NCI-H524 (cell line): ENCODE measurements at places on chromosomes 2 and 18.

DNA sequence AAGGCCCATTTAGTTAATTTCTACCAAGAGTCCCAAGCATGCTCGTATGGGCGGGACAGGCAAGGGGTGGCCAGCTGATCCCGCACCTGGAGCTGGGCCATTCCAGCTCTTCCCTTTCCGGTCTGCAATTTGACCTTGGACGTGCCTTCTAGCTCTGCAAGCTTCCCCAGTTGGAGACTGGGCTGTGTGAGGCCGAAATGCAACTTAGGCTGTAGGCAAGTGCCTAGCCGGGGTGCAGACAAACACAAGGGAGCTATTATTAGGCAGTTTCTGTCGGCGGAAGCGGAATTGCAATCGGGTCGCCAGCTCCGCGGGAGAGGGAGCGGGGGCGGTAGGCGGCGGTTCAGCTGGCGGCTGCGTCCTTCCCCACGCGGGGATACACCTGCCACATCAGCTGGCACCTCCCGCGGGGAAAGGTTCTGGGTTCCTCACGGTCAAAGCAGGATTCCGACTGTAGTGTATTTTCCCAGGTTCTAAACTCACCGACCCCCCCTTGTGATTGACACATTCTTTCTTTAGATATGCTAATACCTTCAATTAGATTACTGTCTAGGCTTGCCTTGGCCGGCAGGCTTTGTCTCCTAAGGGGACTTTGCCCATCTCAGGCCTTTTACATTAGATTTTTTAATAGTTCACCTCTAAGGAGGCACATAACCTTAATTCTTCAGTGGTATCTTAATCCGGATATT is 17.1 kb upstream of the ZNF532 start:
- no peak for DNase-seq

DNA sequence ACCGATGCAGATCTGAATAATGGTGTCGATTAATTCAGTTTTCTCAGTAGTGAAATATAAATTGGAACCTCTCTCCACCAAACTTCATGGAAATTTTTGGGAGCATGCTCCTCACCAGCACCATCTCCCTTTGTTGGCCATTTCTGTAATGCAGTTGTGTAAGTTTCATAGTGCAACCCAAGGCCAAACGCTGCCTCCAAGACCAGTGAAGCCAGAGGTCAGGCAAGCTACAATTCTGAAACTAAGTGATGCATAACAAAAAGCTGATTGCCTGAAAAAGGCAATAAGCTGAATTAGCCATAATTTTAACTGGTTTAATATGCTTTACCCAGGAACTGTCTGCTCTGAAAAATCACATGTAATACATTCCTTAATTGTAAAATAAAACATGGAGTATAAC is 138.3 kb upstream of the TACR1 start:
- no peak for DNase-seq

DNA sequence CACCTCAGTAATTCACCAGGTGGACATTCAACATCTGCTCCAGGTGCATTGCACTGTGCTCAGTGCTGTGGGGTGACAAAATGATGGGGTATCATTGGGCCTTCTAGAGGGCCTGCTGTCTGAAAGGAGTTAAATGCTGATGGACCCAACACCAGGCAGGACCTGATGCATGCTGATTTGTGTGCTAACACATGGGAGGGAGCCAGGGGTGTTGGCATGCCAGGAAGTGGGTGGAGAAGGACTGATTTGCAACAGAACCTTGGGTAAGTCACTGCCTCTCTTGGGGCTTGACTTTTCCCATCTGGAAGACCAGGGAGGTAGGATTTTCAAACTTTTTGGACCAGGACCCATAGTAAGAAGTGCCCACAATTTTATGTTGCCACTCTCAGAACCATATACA is 57.9 kb upstream of the CXCR4 start:
- DNase-seq, result no peak

DNA sequence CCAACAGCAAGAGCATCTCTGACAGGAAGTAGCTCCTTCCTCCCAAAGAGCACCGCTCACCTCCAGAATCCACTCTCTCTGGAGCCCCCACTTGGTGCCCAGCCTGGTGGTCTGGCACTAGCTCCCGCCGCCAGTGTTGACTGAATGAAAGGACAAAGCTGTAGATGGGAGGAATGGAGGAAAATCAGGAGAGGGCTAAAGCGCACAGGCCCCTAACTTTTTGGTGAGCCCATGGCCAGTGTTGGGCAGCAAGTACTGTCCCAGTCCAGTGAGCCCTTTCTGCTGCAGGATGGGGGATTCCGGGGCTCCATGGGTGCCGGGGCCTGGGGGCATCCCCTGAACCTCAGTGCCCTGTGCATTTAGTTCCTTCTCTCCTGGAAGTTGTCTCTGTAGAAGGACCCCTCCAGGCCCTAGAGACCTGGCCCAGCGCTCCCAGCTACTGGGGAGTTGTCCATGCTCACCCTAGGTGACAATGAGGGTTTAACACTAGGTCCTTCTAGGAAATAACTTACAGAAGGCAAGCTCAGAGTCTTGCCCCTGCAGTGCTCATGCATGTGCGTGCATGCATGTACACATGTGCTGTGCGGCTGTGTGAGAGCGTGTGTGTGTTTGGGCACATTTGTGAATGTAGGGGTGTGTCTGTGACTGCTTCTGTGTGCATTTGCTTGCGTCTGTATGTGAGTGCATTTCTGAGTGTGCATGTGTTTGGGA is 33.6 kb downstream of the GLI2 start:
- DNase-seq, result no peak

GRCh38 chr2:129404000-129404685 is 575.3 kb upstream of the RAB6C start:
- DNase-seq, result peak; percentile 26
